SK-MEL-5 (cell line): ENCODE measurements at places on chromosomes 2 and 18.

DNA sequence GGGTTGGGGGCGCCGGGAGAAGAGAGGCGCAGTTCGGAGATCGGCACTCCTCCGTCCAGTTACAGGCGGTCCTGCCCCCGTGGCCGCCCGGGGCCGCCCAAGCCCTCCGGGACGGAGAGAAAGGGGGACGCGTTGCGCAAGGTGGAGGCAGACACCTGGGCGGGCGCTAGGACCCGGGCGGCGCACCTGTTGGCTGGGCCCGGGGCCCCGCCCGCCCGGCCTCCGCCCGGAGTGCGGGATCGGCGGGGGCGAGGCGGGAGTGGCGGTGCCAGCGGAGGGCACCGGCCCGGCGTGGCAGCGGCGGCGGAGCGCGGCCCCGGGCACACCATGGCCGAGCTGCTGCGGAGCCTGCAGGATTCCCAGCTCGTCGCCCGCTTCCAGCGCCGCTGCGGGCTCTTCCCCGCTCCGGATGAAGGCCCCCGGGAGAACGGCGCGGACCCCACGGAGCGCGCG is at the start of gene SGPP2:
Gene SGPP2 (plus strand): TSS at position 268 of the 453 bp plus-strand sequence. CDS start 60 bp downstream, at position 328.
- DNase-seq = no peak

- no peak for DNase-seq
Measured at GRCh38 chr2:161995553-161996016, 78.4 kb downstream of the DPP4 start.

- no peak for DNase-seq
Measured at GRCh38 chr2:215360596-215360995, 48.7 kb downstream of the ATIC start.

DNA sequence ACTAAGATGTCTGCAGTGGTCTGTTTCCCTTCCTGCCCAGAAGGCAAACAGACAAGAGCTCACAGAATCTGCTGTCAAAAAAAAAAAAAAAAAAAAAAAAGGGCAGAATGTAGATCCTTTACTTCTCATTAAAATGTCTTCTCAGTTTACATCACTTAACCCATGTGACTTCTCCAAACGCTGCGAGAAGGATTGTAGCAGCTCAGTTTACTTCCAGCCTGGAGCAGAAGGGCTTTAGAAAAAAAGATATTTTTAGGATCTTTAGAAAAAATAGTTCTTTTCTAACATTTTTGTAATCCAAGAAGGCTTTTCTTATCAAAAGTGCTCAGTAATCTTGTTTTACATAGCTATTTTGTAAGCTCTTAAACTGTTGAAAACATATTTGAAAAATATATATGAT is 425.4 kb downstream of the CNTNAP5 start:
- DNase-seq = no peak

DNA sequence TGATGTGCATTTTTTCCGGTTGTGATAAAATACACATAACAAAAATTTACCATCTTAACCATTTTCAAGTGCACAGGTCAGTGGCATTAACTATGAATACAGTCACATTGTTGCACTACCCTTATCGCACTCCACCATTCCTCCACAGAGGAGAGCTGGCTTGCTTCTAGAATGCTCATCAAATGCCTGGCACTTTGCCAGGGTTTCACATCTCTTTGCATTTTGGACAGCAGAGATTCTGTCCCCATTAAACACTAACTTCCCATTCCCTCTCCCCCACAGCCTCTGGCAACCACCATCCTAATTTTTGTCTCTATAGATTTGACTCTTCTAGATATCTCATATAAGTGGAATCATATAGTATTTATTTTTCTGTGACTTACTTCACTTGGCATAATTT is 165.0 kb downstream of the ASB1 start:
- no peak for DNase-seq

DNA sequence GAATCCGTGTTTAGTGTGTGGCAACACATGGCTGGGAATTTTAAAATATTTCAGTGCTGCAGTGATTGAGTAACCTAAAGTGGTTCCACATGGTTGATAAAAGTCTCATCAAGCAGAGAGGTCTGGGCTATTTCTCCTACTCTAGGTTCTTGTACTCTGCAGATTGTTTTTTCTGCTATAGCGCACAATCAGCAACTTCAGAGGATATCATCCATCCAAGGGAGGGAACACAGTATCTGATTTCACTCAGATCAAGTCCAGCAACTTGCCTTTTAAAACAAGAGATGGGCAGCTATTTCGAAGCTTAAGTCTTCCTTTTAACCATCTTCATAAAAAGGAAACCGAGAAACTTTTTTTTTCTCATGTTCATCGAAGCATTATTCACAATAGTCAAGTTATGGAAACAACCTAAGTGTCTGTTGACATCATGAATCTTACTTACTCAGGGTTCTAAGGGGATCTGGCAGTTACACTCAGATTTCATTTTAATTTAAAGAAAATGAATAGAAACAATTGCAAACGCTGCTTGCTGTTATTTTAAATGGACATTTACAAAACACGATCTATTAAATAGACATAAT is 172.7 kb upstream of the TRIB2 start:
- no peak for DNase-seq

- DNase-seq = no peak
Measured at GRCh38 chr2:85012431-85012830, 41.5 kb downstream of the KCMF1 start.

GRCh38 chr2:50613161-50613560 is 418.8 kb downstream of the NRXN1 start:
- DNase-seq = no peak

DNA sequence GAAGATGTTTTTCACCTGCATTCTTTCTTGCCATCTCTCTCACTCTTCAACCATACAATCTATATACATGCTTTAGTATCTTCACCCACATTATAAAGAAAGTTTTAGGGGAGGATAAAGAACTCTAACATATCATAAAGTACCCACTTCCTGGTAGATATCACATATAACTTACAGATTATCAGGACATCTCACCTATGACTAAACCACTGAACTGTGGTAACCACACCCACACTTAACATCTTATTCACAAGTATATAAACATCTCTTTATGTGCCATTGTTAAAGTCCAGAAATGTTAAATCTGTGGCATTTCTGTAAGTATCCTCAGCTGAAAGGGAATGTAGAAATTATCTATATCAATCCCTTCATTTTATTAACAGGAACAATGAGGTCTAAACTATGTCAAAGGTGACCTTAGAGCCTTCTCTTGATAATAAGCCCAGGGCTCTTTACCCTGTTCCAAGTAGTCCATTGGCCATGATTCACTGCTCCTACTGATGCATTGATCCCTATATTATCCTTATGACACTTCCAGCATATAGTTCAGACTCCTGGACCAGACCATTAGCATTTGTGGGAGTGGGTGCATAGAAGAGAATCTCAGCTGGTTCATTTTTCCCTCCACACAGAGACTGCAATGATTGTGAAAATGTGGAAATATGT is 182.4 kb downstream of the SUCLG1 start:
- no peak for DNase-seq

- DNase-seq = peak; percentile 91
Measured at GRCh38 chr2:144707736-144708326, 187.9 kb upstream of the ZEB2 start.

- DNase-seq = no peak
Measured at GRCh38 chr2:136510244-136510643, 255.1 kb upstream of the THSD7B start.

DNA sequence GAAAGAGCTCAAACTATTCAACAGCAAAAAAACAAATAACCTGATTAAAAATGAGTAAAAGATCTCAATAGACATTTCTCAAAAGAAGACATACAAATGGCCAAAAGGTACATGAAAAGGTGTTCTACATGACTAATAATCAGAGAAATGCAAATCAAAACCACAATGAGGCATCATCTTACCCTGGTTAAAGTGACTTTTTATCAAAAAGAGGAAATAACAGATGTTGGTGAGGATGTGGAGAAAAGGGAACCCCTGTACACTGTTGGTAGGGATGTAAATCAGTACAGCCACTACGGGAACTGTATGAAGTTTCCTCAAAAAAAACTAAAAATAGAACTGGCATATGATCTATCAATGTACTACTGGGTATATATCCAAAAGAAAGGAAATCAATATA is 39.8 kb upstream of the TMEM163 start:
- no peak for DNase-seq

- DNase-seq = no peak
Measured at GRCh38 chr2:62140426-62141141, 55.3 kb upstream of the B3GNT2 start.

DNA sequence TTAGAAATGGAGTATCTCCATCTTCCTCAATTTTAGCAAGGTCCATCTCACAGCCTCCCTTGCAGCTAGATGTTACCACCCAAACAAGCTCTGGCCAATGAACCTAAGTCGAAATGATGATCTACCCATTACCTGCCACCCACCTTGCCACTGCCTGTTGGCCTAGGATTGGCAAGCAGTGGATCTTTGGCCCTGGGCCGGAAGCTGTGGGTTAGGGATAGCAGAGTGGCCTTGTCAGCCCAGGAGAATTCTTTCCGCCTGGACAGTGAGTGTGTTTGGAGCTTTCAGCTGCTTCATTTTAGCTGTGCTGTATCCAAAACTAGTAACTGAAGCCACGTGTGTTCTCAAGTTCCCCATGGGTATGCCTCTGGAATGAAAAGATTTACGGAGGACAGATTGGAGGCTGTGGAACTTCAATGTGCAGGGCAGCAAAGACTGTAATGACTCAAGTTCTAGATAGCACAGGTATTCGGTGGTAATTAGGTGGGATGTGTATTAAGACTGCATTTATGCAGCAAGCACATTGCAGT is 7.7 kb upstream of the PARD6G start:
- DNase-seq = no peak

GRCh38 chr2:227785293-227785692 is 28.3 kb upstream of the CCL20 start:
- no peak for DNase-seq

DNA sequence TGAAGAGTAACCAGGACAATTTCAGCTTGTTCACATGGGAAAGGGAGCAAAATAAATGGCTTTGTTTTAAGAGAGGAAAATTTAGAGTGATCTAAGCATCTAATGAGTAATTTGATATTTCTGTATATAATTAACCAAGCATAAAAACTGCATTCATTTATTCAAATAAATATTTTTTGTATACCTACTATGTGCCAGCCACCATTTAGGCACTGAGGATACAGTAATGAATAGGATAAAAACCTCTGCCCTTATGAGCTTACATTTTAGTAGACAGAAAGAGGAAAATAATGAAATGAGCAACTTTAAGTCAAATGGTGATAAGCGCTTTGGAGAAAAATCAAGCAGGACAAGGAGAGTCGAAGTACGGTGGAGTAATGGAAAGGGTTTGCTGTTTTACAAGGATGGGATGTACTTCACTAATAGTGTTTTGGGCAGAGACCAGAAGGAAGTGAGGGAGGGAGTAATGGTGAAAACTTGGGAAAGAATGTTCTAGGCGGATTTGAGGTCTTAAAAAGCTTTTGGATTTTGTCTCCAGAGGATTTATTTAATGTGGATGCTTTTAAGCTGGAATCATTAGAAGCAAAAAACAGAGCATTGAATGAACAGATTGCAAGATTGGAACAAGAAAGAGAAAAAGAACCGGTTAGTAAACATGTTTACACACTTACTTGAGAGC is 17.4 kb downstream of the NDC80 start:
- DNase-seq = peak; percentile 18

DNA sequence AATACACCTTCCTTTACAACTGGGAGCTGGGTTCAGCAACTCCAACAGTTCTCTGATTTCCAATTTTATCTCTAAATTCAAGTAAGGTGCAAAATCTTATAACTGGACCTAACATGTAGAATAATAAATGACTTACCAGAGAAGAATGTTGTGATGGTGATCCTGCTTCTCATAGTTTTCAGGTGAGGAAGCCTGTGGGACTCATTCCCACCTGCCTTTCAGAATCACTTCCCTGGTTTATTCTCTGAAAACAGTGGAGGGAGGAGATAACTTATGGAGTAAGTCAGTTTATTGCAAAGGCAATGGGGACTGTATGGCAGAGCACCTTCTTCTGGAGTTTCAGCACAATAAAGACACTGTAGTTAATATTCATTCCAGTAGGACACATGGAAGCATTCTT is 1188.2 kb upstream of the FAM98A start:
- no peak for DNase-seq

GRCh38 chr2:222938327-222938726 is 77.5 kb downstream of the ACSL3 start:
- DNase-seq = no peak

- no peak for DNase-seq
Measured at GRCh38 chr2:97851172-97851571, 137.8 kb downstream of the ZAP70 start.

- no peak for DNase-seq
Measured at GRCh38 chr2:134232868-134233727, 20.8 kb upstream of the MGAT5 start.

DNA sequence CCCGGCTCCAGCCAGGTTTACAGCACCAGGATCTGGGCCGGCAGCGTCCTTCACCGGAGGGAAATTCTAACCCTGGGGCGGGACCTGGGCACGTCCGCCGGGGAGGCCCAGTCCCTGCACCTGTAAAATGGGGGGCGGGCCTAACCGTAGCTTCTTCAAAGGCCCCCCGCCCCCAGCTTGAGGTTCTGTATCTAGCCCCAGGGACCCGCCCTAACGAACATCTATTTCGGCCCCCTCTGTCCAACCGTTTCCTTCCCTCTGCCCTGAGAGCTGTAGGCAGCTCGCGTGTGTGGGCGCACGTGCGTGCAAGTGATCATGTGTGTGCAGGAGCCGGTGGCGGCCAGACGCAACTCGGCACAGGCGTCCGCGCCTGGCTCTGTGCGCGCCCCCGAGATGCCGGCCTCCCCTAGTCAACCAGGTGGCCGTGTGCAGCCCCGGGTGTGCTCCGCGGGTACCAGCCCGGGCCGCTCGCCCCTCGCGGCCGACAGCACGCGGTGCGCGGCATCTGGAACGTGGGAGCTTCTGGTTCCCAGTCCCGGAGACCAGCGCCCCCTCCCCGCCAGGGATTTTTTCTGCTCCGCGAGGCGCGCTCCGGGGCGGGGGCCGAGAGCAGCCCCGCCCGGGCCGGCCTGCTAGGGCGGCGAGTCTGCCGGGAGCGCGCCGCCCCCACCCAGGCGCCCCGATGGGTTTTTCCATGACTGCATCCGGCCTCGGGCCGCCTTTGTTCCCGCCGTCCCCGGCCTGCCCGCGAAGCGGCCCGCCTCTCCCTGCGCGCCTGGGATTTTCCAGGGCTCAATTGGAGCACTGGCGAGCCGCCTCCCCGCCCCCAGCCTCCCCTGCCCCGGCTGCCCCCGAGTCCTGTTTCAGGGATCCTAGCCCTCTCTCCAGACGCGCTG is 21.2 kb downstream of the TEX44 start:
- DNase-seq = no peak

DNA sequence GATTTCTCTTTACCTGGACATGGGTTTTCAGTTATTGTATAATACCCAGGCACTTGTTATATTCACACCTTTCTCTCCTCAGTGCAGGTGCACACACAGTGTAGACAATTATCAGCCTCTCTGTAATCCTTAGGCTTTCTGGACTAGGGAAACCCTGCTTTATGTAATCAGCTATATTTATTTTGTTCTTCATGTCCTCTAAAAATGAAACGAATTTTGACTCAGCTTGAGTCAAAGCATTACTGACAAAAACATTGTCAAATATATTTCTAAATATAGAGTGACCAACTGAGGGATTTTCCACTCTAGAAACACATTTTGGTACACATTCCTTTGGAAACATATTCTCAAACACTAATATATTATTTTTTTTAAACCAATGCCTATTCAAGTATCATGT is 144.8 kb upstream of the GULP1 start:
- no peak for DNase-seq
